ENCODE measurements at places on chromosomes 4 and X.

DNA sequence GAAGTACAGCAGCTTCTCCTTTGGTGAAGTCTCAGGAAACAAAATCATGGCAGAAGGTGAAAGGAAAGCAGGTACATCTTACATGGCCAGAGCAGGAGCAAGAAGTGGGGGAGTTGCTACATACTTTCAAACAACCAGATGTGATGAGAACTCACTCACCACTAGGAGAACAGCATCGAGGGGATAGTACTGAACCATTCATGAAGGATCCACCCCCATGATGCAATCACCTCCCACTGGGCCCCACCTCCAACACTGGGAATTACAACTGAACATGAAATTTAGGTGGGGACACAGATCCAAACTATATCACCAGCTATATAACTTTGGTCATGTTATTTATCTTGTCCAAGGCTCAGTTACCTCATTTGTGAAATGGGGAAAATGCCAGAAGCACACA lies 159.4 kb downstream of the OPHN1 start:
- H3K4me1 ChIP-seq: no peaks in the 10 kb centered on the region
- no peak for DNase-seq
- H3K27ac ChIP-seq: no peak overlapping the region
- no peaks in the 10 kb centered on the region for H3K27me3 ChIP-seq

GRCh38 chrX:150337026-150337425 lies 26.1 kb upstream of the MAMLD1 start:
- no peak overlapping the region for H3K27ac ChIP-seq
- H3K27me3 ChIP-seq: peaks cover 5% of the 10 kb centered on the region
- H3K4me3 ChIP-seq: no peak overlapping the region

- H3K4me3 ChIP-seq: no peak overlapping the region
- H3K36me3 ChIP-seq: no peaks in the 10 kb centered on the region
- peaks cover 7% of the 10 kb centered on the region for H3K27me3 ChIP-seq
- H3K4me1 ChIP-seq: no peaks in the 10 kb centered on the region
Observed at GRCh38 chrX:107996124-107996523, 14.0 kb upstream of the TEX13B start.

GRCh38 chr4:118417325-118417724 lies 64.5 kb upstream of the PRSS12 start:
- no peaks in the 10 kb centered on the region for H3K4me1 ChIP-seq
- H3K27ac ChIP-seq: no peak overlapping the region
- peaks cover 4% of the 10 kb centered on the region for H3K27me3 ChIP-seq
- H3K36me3 ChIP-seq: no peaks in the 10 kb centered on the region

GRCh38 chrX:3820167-3820566 lies 106.7 kb upstream of the PRKX start:
- H3K4me1 ChIP-seq: peaks cover 9% of the 10 kb centered on the region
- peaks cover 14% of the 10 kb centered on the region for H3K36me3 ChIP-seq
- no peak for DNase-seq
- no peaks in the 10 kb centered on the region for H3K27me3 ChIP-seq
- no peak overlapping the region for H3K4me3 ChIP-seq

DNA sequence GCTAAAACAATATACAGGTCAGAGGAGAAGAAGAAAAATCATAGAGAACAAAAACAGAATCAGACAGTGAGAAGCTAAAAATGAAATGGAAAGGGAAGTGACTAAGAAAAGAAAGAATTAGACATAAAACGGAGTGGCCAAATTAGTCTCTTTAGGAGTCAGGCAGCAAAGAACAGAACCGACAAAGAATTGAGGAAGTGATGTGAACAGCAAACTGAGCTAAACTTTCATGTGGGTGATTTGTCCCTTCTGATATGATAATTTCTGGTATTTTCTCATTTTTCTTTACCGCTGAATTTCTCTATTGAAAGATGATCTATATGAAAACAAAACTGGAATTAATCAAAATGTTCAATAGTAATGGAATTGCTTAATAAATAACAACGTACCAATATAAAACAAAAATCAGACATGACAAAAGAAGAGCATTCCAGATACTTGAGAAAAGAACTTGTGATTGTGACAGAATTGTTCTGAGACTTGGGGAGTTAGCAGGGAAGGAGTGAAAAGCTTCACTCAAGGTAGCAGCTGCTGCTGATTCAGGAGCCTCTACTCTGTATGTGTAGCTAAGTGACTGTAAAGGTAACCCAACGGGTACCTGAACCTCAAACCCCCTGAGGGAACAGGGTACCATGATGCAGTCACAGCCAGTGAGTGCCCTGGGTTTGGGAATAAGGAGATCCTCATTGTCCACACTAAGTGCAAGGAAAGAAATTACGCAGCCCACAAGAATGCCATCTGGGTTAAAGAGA lies 8.8 kb downstream of the TAPT1 start:
- H3K27ac ChIP-seq: peak overlapping the region; percentile 78
- no peak overlapping the region for H3K4me3 ChIP-seq

DNA sequence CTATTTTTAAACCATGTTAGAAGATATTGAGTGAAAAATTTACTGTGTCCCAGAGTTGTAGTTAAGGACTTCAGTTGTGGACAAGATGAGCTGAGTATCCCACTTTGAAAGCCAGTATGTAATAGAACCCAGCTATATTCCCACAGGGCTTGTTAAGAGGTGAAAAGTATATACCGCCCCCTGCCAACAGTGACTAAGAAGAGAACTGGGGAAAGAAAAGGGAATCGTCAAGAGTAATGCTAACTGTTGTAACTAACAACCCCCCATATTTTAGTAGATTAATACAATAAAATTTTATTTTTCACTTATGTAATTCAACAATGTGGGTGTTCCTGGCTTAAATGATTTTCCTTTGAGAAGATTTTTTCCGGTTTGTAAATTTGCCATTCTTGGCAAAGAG lies 250.4 kb upstream of the GIMD1 start:
- no peaks in the 10 kb centered on the region for H3K36me3 ChIP-seq
- H3K27ac ChIP-seq: no peak overlapping the region
- H3K4me1 ChIP-seq: no peaks in the 10 kb centered on the region

DNA sequence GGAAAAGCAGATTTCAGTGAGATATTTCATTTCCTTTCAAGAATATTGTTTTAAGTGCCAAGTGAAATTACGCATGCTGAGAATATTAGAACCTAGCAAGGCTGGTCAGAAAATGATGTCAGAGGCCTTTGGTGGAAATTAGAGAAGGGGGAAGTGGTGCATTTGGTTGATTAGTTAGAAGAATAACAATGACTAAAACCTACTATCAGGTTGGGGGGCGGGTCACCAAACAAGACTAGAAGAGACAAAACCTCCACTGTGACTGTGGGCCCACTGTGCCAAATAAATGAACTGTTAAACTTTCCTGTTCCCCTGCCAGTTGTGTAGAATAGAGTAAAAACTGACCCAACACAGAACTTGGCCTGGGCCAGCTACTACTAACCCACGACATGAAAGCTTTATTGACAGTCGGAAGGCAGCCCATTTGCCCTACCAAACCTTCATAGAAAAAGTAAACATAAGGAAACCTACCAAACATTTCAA lies 2.9 kb downstream of the RAPGEF2 start:
- no peaks in the 10 kb centered on the region for H3K36me3 ChIP-seq
- H3K4me1 ChIP-seq: peaks cover 46% of the 10 kb centered on the region
- H3K27ac ChIP-seq: no peak overlapping the region
- peak overlapping the region; percentile 19 for H3K4me3 ChIP-seq
- DNase-seq: no peak
- peaks cover 7% of the 10 kb centered on the region for H3K27me3 ChIP-seq

DNA sequence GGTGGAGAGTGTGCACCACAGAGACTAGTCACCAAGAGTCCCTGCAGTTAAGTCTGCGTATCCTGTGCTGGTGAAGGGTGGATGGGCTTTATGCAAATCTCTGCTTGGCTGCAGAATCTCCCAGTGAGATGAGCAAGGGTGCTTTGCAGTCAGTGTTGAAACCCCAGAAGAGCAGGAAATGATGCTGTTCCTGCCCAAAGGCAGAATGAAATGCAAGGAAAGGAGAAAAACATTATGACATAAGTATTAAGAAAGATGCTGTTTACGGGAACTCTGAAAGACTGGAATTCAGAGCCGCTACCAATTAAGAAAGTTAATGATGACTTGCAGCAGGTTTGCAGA lies 25.4 kb upstream of the ACSL1 start:
- H3K36me3 ChIP-seq: no peaks in the 10 kb centered on the region
- H3K27ac ChIP-seq: no peak overlapping the region
- H3K27me3 ChIP-seq: peaks cover 17% of the 10 kb centered on the region
- H3K4me1 ChIP-seq: peaks cover 16% of the 10 kb centered on the region
- H3K4me3 ChIP-seq: no peak overlapping the region

- peak overlapping the region; percentile 33 for H3K4me3 ChIP-seq
- no peaks in the 10 kb centered on the region for H3K36me3 ChIP-seq
- peak; percentile 75 for DNase-seq
- H3K27me3 ChIP-seq: peaks cover 8% of the 10 kb centered on the region
- H3K4me1 ChIP-seq: peaks cover 22% of the 10 kb centered on the region
Observed at GRCh38 chr4:81505004-81505598, 33.4 kb upstream of the RASGEF1B start.

- H3K4me3 ChIP-seq: no peak overlapping the region
- no peak for DNase-seq
- H3K4me1 ChIP-seq: no peaks in the 10 kb centered on the region
- H3K27me3 ChIP-seq: no peaks in the 10 kb centered on the region
- H3K27ac ChIP-seq: no peak overlapping the region
- no peaks in the 10 kb centered on the region for H3K36me3 ChIP-seq
Observed at GRCh38 chrX:22037911-22038537, 5.9 kb downstream of the PHEX start.

DNA sequence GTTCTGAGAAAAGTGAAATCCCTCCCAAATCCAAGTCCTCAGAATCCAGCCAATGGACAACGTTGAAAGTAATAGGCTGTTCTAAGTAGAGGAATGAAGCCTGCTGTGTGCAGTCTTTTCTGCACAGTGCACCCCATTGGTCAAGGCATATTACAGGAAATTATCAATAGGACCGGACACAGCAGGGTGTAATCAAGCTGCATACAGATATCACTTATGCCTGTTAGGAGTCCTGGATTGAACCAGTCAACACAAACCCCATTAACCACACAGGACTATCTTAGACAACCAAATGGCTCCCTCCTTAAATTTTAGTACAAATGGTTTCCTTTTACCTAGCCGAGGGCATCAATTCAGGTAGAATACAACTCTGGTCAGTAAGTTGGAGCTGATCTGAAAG lies 34.2 kb upstream of the MAGEA8 start:
- H3K36me3 ChIP-seq: no peaks in the 10 kb centered on the region
- H3K4me3 ChIP-seq: no peak overlapping the region

DNA sequence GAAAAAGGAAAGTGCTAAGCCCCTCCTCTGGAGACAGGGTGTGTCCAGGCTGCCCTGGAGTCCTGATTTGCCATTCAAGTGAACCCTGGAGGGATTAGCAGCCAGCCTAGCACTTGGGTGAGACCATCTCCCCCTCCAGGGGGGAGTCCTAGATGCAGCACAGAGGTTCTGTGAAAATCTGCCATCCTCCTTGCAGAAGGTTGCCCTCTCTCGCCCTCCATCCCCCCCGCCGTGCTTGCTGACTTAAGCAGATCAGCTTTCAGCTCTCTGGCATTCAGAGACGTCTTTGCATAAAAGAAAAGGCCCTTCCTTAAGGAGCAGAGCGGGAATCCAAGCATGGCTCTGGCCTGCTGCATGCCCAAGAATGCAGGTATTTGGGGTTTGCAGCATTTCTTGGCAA lies 102.1 kb upstream of the SCML1 start:
- DNase-seq: no peak
- H3K27ac ChIP-seq: no peak overlapping the region
- no peaks in the 10 kb centered on the region for H3K27me3 ChIP-seq
- no peaks in the 10 kb centered on the region for H3K36me3 ChIP-seq

DNA sequence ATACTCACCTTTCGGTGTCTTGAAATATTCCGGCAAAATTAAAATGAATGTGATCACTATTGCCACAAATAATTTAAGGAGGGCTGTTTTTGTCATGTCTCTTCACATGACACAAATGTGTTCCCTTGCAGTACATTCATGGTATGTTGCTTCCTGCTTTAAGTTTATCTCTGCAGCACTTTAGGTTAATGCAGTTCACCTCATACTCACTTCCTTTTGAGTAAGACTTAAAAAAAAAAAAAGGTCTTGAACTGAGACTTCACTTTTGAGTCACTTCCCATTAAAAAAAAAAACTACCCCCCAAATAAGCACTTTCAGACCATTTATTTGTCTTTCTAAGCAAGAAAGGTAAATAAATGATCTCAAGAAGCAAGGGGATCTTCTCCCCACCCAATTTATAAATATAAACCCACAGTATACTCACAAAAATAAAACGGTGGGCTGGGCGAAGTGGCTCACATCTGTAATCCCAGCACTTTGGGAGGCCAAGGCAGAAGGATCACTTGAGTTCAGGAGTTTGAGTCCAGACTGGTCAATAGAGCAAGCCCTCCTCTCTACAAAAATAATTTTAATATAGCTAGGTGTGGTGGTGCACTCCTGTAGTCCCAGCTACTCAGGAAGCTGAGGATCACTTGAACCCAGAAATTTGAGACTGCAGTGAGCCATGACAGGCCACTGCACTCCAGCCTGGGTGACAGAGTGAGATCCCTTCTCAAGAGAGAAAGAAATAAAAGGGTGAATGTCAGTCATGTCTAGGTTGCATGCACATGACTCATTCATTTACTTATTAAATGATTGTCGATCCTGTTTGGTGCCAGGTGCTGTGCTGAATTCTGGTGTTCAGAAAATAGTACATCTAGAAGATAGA lies at the start of gene TMEM156:
TMEM156 (minus strand) TSS at position 192 of the 868 bp plus-strand sequence; CDS start at position 96, 96 bp downstream.
- H3K27me3 ChIP-seq: no peaks in the 10 kb centered on the region
- H3K4me3 ChIP-seq: peak within 1 kb of the TSS; percentile 74
- DNase-seq: peak; percentile 28
- peaks cover 46% of the 10 kb centered on the region for H3K4me1 ChIP-seq
- H3K27ac ChIP-seq: peak within 1 kb of the TSS; percentile 97

- peaks cover 4% of the 10 kb centered on the region for H3K27me3 ChIP-seq
- H3K4me1 ChIP-seq: peaks cover 2% of the 10 kb centered on the region
- H3K27ac ChIP-seq: no peak overlapping the region
Observed at GRCh38 chrX:70084592-70085240, 22.5 kb downstream of the OTUD6A start.

DNA sequence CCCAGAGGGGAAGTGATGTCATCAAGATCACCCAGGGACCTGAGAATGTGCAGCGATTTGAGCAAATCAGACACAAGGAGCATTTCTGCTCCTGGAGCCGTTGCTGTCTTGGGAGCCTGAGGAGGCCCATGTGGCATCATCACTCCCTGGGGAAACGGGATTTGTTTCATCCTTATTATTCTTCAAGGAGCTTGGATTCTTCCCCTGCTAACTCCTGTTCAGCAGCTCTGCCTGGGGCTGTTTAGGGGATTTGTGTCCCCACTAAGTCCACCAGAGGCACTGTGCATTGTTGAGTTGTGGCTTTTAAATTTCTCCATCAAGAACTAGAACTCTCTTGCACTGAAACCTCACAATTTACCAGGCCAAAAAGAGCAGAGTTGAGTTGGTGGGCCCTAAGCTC lies 104.2 kb upstream of the MSX1 start:
- no peak for DNase-seq
- no peak overlapping the region for H3K27ac ChIP-seq
- H3K27me3 ChIP-seq: peaks cover 18% of the 10 kb centered on the region
- H3K4me3 ChIP-seq: no peak overlapping the region

DNA sequence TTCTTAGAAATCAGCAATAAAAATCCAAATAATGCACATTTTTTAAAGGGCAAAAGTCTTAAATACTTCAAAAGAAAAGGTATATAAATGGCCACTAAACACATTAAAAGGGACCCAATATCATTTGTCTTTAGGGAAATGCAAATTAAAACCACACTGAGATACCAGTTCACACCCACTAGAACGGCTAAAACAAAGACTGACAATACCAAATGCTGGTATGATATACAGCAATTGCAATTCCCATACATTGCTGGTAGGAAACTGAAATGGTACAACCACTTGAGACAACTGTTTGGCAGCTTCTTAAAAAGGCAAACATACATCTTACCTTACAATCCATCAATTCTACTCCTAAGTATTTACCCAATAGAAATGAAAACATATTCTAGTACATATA lies 33.7 kb downstream of the CAMK2D start:
- H3K27ac ChIP-seq: no peak overlapping the region
- H3K4me3 ChIP-seq: no peak overlapping the region
- no peaks in the 10 kb centered on the region for H3K27me3 ChIP-seq
- H3K4me1 ChIP-seq: peaks cover 27% of the 10 kb centered on the region
